ENCODE measurements at places on chromosomes 3 and 15.

- DNase-seq = no peak
Observed at GRCh38 chr3:58628823-58629562, 37.6 kb downstream of the FAM3D start.

GRCh38 chr3:193350744-193351143 is 27.8 kb downstream of the ATP13A5 start:
- no peak for DNase-seq

DNA sequence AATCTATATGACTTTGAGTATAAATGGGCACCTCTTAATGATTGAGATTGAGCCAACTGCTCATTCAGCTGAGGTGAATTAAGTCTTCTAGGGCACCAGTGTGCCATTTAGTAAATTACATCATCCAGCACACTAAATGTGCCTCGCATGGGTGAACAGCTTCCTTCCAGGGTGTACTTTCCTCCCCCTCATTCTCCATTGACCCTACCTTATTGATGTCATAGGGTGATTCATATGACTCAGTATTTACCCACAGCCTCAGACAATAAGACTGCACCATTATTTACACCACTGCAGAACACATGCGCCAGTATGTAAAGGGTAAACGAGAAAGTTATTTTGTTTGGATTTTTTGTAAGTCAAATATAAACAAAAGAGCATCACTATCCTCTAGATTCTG is 185.2 kb upstream of the ARL6 start:
- no peak for DNase-seq

- DNase-seq = no peak
Observed at GRCh38 chr3:27568393-27568792, 84.2 kb upstream of the SLC4A7 start.

GRCh38 chr3:114192136-114192535 is 13.3 kb upstream of the DRD3 start:
- DNase-seq = no peak

DNA sequence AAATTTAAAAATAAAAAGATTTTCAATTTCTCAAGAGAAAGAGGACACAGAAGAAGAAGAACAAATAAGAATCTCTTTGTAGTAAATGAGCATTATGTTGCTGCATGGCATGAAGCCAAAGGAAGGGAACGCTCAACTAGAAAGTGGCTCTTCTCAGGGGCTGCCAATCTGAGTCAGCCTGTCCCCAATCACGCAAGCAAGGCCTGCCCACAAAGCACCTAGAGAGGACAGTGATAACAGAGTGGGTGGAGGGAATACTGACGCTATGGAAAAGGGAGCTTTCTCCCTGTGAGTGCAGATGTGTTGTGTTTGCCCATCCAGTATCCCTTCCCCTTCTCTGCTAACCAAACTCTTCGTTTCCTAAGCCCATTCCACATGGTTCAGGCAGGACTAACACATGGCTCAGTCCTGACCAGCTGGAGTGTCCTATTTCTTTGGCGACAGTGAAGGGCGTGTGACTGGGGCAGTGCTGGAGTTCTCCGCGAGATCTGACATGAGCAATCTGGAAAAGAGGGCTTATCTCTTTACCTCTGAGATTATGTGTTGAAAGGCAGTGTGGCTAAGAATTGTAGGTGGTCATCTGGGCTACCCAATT is 14.2 kb downstream of the FBN1 start:
- peak; percentile 48 for DNase-seq

GRCh38 chr3:113825090-113825489 is 13.5 kb upstream of the GRAMD1C start:
- DNase-seq = no peak

- DNase-seq = no peak
Observed at GRCh38 chr15:92418864-92419263, 25.2 kb downstream of the ST8SIA2 start.

- DNase-seq = no peak
Observed at GRCh38 chr15:65956899-65957298, 87.6 kb downstream of the RAB11A start.

- DNase-seq = no peak
Observed at GRCh38 chr3:36418296-36418695, 38.0 kb downstream of the STAC start.

GRCh38 chr3:24160424-24161095 is 215.5 kb downstream of the NR1D2 start:
- DNase-seq = no peak

GRCh38 chr3:133238015-133238414 is 161.8 kb upstream of the BFSP2 start:
- DNase-seq = no peak

GRCh38 chr3:139264375-139264774 is 79.4 kb upstream of the MRPS22 start:
- no peak for DNase-seq

GRCh38 chr3:13462125-13462629 is 17.9 kb upstream of the HDAC11 start:
- no peak for DNase-seq

DNA sequence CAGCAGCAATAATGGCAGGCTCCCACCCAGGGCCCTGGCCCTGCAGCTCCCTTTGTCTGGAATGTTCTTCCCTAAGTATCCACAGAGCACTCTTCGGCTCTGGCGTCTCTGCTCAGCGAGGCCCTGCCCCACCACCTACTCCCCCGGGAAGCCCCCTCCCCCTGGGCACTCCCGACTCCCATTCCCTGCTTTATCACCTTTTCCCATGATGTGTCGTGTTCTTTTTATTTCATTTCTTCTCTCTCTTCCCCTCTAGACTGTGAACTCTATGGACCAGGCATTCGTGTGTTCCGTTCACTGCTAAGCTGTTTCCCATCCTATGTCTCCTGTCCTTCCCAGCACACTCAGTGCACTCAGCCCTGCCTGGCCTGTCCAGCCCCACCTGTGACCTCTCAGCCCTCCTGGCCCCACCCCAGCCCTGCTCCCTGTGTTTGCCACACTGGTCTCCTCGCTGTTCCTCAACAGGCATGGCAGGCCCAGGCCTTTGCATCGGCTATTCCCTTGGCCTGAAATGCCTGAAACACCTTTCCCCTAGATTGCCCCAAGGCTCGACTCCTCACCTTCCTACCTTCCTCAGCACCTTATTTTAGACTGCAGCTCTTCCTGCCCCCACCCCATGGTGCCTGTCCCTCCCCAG is 107.4 kb downstream of the TPRA1 start:
- DNase-seq = no peak

DNA sequence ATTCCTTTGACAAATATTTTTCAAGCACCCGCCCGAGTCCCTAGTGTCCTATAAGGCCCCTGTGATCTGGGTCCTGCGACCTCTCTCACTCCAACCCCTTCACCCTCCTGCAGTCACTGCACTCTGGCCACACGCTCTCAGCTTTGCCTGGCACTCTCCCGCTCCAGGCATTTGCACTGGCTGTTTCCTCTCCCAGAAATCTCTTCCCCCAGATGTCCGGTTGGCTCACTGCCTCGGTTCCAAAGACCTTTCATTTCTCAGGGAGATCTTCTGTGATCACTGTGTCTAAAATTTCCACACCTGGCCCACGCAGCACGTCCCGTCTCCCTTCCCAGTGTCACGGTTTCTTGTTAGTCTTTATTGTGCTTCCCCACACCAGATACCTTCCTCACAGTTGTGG is 97.4 kb downstream of the WNT7A start:
- DNase-seq = no peak

DNA sequence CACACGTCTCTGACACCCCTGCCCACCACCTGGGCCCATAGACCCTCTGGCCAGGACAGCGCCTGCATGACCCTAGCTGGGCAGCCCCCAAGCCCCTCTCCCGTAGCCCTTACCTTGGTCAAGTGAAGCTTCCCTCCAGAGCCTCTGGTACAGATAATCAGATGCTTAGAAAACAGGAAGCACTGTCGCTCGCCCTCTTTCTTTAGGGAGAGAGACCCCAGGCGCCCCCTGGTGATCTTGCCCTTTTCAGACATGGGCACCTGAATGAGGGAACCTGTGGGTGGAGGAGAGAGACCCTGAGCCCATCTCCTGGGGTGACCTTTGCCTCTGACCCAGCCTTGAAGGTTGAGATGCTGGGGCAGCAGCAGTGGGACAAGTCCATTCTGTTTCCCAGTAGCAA is 65.4 kb downstream of the RASGRF1 start:
- DNase-seq = peak; percentile 30

DNA sequence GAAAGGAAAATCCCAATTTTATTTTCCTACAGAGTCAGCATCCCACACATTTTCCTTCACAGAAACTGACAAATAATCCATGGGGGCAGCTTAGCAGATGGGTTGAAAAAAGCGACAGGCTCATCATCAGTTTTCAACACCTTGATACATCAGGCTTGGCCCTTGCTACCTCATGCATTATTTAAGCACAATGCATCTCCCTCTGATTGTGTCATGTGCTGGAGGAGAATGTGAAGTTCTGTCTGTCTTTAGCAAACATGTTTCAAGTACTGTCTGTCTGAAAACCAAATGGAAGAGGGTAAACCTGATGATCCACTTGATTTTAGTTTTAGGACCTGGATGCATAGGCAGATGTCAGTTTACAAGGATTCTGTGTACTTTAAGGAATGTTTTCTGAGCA is 128.6 kb upstream of the ADAMTS9 start:
- DNase-seq = no peak

All from activated CD4-positive, alpha-beta T cell treated with anti-CD3 and anti-CD28 coated beads for 36 hours (primary cell).